Bronchial epithelial cell (primary cell): ENCODE measurements at places on chromosomes 13 and 19. TPM values are rescaled to one million over a fixed set of nuclear protein-coding genes. Genes with fewer than 3 reads are reported as not detected.

- no peak for DNase-seq
These were observed 73.4 kb upstream of the POMP start for GRCh38 chr13:28585561-28585960.

DNA sequence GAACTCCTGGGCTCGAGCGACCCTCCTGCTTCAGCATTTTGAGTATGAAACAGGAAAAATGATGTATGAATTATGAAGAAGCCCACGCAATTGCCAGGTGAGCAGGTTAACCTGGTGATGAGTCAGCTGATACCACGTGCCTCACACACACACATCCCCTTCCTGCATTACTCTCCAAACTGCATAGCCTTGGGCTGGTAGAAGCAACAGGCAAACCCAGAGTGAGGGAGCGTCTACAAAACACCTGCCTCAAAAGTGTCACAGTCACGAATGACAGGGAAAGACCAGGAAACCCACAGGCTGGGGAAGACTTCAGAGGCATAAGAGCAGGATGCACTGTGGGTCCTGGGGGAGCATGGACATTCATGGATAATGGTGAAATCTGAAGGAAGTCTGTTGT lies 192.8 kb upstream of the IRS2 start:
- DNase-seq = peak; percentile 84

- DNase-seq = peak; percentile 97
These were observed 791 bp downstream of the TMED1 start for GRCh38 chr19:10835089-10835753.

DNA sequence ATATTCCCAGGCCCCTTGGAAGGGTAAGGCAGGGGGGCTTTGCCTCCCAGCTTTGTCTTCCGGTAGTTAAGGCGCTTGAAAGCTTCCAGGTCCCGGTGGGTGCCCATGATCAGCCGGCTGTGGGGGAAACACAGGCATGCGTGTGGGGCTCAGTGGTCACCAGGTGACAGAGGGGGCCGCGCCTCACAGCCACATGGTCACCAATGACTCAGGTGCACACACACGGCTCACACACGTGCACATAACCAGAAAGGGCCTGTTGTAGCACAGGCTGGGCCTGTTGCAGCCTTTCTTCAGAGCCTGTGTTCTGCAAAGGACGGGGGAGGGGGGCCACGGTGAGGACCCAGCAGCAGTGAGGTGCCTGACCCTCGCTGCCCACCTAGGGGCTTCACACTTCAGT lies 5.9 kb downstream of the NANOS3 start:
- peak; percentile 40 for DNase-seq

The GPR12 gene
- total RNA-seq = not detected in 2 replicates

The ZIM2 gene
- total RNA-seq = not detected in 2 replicates

The SCEL gene
- 60.8 and 185 TPM in 2 replicates for total RNA-seq

The EBI3 gene
- total RNA-seq = not detected in 2 replicates

- DNase-seq = no peak
These were observed 475.1 kb downstream of the FOXO1 start for GRCh38 chr13:40191186-40191980.

The RAB20 gene
- total RNA-seq = 5.1 and 8.2 TPM in 2 replicates

DNA sequence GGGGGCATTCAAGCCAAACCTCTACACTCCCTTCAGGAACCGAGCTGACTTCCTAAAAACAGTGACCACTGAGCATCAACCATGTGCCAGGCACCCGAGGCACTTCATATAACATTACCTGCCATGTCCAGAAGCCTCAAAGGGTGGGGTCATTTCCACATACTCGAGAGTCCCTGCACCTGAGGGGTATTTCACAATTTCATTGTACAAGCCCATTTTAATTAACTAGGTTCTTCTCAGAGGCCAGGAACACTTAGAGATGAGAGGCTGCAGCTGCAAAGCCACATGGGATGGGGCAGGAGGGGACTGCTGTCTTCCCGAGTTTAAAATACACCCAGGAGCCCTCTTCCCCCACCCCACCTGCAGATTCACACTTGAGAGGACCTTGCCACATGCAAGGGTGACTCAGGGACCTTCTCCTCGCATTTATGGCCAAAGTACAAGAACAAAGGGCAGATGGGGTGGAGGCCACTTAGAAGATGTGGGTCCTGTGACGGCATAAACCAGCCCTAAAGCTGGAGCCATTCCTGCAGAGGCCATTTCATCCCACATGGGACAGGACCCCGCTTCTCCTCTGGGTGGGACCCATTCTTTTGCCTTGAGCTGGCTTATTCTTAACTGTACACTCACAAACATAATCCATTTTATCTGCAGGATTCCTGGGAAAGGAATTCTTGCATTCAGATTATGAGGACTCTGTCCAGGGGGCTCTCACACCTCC lies 43.9 kb downstream of the RAB20 start:
- no peak for DNase-seq

The CLDN10 gene
- total RNA-seq = 0.51 TPM in 1 of 2 replicates, not detected in the other
